HEK293T (cell line): ENCODE measurements at places on chromosomes 7 and 10.
A peak's percentile ranks its signal among the peaks of the same experiment; 100 is the strongest.

DNA sequence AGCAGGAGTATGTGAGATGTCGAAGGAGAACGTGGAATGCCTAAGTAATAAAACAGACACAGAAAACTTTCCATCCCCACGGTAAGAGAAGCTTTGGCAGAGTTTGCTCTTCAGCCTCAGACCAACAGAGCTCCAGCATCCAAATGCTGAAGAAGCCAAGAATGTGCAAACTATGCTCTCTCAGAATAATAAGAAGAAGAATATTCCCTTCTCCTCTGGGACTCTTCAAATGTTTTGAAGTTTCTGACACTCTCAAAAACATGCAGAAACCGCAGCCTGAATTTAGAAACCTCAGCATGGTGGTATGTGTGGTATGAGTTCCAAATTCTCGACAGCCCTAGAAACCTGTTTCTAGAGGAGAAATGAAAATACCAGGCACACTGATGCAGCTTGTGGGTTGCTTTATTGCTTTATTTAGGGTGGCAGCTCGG is 113.3 kb downstream of the KCNMA1 start:
- DNase-seq: no peak

DNA sequence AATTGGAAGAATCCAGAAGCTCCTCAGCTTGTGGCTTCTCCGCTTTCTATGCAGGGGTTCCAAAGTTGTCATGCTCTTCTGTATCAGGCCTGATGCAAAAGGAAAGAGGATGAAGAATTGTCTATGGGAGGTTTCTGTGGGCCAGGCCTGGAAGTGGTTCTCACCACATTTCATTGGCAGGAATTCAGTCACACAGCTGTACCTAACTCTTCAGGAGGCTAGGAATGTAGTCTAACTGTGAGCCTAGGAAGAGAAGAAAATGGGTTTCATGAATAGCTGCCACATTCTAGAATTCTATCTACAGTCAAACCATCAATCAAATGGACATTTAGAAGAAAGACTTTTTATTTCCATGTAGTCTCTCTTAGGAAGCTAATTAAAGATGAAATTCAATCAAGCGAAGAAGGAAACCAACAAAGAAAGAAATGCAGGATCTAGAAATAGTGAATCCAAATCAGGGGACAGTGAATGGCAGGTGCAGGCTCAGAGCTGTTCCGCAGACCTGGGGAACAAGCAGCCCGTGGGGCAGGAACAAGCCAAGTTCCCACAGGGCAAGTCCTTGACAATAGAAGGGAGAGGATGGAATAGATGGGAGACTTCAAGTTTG is 25.4 kb upstream of the USP6NL start:
- DNase-seq: no peak

- peak; percentile 41 for DNase-seq
Measured at GRCh38 chr10:21020545-21020944, 123.4 kb upstream of the NEBL start.

DNA sequence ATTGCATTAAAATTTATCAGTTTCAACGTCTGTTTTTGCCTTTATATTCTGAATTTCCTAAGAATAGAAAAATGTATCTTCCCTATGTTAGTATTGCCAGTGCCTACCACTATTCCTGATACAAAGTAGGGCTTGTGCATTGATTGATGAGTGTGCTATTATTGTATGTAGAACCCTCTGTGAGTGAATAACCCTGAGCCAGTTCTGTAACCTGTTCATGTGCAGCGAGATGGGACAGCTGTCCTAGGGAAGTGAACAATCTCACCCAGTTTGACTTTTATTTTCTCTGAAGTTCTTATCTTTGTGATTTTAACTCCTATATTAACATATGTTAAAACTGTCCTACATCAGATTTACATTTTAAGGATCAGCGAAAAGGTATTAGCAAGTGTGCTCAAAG is 178.4 kb upstream of the ADO start:
- DNase-seq: no peak

DNA sequence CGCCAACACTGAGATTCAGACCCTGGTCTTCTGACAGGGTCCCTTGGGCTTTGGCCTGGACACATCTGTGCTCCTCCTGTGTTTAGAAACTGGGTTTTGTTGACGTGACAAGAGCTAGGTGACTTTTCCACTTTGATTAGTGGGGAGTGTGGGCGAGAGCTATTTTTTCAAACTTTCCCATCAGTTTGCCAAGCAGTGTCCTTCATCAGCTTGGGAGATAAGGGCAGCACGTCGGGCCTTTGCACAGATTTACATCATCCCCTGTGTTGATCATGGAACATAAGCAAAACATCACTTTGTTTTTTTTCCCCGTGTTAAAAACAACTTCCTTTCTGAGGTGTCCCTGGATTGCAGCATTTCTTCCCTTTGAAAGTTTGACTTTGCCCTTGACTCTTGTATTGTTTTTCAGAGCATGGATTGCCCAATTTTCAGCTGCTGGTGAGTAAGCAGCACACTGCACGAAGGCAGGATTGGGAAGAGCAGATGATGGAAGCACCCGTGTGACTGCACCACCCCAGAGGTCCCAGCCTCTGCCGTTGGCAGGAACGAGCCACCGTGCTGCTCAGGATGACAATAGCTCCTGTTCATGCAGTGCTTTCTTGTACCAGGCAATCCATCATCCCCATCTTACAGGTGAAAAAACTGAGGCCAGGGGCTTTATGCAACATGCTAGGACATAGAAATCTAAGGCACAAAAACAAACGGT is 6.4 kb upstream of the IGFBP1 start:
- no peak for DNase-seq

GRCh38 chr10:90605506-90605905 is 252.3 kb downstream of the HTR7 start:
- no peak for DNase-seq

GRCh38 chr10:3806603-3807002 is 21.6 kb upstream of the KLF6 start:
- DNase-seq: no peak

DNA sequence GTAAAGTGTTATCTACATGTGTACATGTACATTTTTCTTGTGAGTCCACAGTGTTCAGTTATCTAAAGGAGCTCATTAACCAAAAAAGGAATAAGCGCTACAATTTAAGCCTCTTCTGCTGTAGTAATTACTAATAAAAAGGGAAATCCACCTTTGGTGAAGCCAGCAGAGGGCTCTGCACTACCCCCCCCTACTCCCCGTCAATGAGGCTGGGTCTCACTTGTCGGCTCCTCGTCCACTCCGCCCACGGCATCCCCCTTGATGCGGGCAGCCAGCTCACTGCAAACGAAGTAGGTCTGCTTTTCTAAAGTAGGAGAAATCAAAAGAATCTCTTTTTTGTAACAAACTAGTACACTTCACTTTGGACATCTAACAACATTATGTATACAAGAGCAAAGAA is 4.7 kb upstream of the WASHC2A start:
- DNase-seq: peak; percentile 12

- DNase-seq: no peak
Measured at GRCh38 chr7:32037650-32038198, 32.5 kb downstream of the PDE1C start.

DNA sequence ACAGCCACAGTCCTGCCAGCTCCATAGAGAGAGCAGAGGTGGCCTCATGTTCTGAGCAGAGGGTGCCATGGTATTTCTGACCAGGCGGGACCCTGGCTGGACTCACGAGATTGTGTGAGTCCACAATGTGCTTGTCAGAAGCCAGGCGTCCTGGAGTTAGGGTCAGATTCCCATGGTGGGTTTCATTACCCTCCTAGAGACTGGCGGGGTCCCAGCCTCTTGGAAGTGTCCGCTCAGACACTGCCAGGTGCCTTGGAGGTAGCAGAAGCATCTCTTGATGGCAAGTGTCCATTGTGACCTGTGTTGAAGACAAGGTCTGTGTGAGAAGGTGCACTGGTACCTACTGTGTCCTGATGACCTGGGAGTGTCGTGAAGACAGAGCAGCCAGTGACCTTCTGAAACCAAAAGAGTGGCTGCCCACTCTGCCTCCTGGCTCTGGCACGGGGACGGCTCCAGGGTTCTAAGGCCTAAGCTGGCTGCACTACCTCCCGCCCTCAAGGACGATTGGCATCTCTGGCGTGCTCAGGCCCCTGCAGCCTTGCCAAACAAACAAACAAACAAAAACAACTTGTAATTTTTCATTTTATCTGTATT is 56.8 kb downstream of the MGMT start:
- DNase-seq: no peak

DNA sequence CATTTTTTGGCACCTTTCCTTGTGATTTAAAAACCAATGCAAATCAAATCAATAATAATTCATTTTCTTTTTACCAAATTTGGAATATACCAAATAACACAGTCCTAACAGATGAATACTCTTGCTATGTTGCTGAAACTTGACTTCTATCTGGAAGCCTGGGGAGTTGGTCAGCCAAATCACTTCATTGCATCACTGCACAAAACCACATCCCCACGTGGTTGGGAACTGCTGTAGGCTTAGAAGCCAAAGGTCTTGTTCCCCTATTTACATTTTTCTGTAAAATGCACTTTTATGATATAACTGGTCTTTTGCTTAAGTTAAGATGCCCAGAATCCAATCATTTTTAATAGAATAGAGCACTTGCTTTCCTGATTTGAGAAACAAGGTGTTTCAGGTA is 15.2 kb downstream of the GPR85 start:
- no peak for DNase-seq

DNA sequence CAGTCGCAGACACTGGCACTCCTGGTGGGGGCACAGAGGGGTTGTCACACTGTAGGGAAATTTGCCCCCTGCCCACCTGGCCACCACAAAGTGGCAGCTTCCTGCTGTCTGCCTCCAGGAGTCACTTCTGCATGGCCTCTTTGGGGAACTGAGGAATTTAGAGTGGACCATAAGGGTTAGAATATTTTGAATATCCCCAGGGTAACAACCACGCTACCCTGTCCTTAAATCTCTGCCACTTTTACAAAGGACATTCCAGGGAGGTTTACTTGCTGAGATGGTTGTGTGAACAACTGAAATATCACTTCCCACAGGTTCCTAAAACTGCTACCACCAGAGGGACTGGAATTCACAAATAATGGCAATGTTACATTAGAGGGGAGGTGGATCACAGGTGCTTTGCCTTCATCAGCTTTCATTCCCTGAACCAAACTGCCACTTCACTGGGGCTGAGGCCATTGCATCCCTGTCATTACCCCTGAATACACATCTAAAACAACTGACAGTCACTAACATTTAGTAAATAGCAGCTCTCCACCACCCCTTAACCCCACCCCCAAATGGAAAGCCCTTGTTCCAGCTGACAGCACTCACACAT is 88.1 kb upstream of the IFRD1 start:
- no peak for DNase-seq

DNA sequence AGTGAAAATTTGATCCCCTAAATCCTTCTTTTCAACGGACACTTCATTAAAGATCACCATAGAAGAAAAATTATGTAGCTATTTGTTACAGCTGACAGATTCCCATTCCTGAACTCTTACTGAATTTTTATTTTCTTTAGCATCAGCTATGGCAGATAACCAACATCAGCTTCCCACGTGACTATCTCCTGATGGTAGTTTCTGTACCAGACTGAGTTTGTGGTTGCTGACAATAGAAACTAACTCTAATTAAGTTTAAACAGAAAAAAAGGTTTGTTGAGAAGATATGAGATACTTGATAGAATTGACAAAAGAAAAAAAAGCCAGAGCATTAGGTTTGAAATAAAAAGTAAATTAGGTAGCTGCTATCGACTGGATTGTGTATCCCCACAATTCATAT is 101.8 kb downstream of the DYNC1I1 start:
- no peak for DNase-seq

DNA sequence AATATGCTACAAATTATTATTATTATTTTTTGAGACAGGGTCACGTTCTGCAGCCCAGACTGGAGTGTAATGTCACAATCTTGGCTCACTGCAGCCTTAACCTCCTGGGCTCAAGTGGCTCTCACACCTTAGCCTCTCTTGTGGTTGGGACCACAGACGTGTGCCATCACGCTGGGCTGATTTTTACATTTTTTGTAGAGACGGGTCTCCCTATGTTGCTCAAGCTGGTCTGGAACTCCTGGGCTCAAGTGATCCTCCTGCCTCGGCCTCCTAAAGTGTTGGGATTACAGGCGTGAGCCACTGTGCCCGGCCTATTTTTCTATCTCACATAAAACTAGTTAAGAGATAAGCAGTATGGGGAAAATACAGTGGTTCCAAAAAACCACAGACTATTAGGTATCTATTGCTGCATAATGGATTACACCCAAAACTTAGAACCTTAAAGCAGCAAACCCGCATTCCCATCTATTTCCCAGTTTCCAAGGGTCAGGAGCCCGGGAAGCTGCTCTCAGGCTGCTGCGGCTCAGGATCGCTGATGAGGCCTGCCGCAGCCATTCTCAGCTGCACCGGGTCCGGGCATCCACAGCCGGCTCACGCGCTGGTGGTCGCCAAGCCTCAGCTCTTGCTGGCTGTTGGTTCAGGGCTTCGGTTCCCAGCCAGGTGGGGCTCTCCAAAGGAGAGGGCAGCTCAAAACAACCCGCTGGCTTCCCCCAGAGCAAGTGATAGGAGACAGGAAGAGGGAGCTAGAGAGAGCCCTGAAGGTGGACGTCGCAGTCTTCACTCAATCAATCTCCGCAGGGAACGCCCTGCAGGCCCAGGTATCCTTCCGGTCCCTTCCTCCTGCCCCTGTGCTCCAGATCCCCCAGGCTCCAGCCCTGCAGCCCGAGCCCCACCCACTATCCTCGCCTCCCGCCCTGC is 128.2 kb downstream of the UBE2H start:
- DNase-seq: peak; percentile 58

DNA sequence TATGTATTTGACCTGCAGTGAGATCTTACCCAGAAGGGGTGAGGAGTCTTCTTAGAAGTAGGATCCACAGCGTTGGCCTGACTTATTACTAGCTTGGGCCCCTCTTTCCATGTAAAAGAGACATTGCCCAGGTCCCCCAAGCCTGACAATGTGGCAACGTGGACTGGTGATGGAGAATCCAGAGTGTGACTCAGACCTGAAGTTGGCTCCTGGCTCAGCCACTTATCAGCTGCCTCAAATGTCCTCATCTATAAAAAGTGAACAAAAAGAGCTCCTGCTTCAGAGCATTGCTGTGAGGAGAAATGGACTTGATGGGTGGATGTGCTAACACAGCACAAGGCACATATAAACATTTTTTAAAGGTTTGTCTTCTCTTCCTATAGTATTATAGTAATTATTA is 35.4 kb upstream of the TECTB start:
- DNase-seq: no peak

DNA sequence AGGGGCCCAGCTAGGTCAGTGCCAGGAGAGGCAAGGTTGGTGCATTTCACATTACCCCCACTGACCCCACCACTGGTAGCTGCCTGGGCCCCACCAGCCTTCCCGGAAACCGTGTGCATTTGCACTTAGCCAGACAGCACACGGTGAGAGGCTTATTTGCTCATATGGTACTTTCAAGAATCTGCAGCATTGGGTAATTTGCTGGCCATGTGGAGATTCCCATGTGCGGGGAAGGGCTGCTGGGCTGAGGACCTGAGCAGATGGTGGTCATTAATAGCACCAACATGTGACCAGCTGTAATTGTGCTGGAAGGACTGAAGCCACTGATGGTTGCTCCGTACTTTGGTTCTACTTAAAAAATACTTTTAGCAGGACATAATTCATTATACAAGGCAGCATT is 323.8 kb downstream of the DPP6 start:
- DNase-seq: no peak

DNA sequence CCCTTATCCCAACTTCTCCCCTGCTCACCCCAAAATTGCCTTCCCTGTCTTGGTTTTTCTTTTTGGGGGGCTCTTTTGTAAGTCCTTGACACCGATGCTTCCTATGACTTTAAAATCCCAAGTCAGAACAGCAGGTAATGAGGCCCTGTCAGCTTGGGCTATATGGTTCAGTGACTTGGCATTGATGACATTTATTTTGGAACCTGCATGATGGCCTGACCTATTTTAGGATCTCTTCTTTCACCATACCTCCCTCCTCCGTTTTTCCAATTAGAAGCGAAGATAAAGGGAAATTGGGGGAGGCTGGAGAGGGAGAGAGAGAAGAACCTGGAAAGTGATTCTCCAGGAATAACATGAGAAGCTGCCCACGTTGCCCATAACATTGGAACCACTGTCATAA is 424.9 kb upstream of the AUTS2 start:
- no peak for DNase-seq
